ENCODE measurements at places on chromosomes 3 and 15.

DNA sequence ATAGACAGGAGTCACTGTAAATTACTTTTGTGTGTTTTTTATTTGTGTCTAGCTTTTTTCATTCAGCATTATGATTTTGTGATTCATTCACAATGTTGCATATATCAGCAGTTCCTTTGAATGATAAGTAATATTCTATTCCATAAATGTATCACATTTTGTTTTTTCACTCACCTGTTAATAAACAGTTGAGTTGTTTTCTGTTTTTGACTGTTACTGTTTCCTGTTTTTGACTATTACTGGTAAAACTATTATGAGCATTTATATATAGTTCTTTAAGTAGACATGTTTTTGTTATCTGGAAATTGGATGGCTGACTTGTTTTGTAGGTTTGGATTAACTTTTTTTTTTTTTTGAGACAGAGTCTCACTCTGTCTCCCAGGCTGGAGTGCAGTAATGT is 138.4 kb downstream of the RSRC1 start:
- no peak for DNase-seq

DNA sequence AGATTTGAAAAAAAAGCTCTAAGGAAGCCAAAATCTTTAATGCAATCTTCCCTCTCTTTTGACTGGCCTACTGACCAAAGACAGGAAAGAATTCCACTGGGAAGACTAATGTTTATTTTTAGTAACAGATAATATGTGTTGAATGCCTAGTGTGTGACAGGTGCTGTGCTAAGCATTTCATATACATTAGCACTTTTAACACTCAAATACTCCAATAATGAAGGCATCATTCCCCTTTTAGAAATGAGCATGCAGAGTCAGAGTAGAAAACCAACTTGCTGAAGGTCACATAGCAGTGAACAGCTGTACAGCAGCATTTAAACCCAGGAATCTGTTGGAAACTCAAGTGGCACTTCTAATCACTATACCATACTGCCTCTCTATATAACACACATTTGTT is 170.6 kb downstream of the MINAR1 start:
- no peak for DNase-seq

GRCh38 chr15:36323615-36324014 is 255.8 kb upstream of the CDIN1 start:
- DNase-seq = no peak

DNA sequence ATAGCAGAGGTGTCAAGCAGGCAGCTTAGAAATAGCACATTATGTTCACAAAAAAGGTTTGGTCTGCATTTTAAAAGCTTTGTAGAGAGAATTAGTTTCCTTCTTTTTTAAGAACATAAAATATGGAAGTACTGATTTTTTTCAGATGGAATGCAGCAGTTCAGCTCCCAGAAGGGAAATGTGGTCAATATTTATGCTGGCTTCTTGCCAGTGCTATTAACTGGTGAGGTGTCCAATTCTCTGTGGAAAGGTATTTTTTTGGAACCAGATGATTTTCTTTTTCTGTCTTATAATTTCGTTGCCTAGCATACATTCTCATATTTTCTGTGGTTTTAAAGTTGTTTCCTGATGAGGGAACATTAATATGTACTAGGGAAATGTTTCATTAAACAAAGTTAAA is 211.4 kb upstream of the ZNF385D start:
- DNase-seq = no peak

DNA sequence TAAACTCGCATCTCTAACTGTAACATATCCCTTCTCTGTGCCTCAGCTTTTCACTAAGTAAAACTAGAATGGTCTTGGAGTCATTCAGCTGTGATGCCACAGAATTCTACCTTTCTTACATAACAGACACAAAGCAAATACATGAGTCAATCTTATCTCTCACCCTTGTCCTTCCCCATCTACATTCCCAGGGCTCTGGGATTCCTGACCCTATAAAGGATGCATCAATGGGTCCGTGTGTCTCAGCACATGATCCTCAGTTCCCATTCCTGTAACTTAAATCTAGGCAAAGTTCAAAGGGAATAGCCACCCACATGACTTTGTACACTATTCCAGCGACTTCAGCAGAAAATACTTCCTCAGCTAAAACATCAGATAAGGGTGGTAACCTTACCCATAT is 11.8 kb upstream of the ARL8B start:
- DNase-seq = no peak

DNA sequence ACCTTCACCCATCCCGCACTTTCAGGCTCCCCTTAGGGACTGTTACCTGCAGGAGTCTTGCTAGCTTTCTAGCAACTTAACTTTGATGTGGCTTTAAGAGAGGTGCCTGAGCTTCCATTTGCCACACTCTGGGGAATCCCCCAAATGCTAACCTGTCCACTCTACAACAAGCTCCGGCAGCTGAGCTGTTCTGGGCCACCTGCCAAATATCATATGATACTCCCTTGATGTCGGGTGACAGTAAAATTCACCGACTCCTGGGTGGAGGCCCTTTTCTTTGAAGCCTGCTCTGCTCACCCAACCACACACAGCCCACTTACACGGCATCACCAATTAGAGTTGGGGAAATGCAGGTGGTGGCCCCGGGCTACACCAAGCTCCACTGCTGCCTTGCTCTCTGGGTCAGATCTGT is 38.0 kb upstream of the XCR1 start:
- DNase-seq = no peak

DNA sequence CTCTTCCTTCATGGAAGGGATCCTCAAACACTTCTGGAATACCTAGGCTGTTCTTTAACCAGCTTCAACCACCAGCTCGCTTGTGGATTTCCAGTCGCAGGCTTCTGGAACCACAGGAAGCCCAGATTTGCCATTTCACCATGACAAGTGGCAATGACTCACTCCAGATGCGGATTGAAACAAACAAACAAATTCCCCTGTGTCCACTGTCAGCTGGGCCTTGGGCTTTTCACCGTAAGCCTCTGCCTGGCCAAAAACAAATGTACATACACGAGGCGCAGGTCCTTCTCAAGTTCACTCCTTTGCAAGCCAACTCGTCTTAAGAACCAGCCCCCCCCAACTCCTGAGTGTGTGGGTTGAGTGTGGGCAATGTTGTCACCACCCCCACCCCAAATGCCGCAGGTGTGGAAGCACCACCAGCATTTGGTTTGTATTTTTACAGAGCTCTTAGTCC is 8.8 kb downstream of the BCL6 start:
- DNase-seq = no peak

GRCh38 chr3:174285242-174285864 is 573.8 kb upstream of the NAALADL2 start:
- DNase-seq = no peak

- DNase-seq = no peak
Measured at GRCh38 chr15:33374226-33374914, 63.6 kb downstream of the RYR3 start.

DNA sequence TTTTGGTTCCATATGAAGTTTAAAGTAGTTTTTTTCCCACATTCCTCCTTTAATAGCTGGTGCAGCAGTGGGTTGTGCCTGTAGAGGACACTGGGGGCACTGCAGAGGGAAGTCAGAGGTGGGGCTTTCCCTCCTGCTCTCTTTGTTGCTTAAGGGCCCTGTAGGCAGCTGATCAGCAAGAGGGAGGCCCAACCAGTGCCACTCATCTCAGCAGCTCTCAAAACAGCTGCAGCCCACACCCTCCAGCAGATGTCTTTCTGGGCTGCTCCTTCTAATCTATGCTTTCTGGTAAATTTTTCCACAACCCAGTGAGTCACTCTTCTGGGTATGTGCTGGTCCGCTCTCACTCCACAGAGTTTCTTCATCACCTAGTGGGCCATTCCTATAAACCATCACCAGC is 263.8 kb downstream of the FEZF2 start:
- no peak for DNase-seq

DNA sequence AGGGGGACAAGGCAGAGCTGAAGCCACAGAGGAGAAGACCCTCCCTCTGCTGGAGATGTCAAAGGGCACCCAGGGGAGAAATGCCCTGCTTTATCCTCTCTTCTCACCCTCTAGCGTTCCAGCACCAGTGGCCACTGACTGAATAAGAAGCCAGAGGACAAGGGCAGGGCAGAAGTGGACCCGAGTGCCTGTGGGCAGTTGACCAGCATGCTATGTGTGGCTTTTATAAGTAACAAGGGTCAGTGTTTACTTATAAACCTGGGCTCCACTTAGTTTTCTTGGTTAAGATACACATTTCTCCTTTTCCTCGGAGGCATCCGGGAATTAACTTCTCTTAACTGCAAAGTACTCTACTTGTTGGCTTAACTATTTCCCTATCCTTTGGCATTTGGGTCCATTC is 13.3 kb upstream of the HDAC11 start:
- DNase-seq = no peak

DNA sequence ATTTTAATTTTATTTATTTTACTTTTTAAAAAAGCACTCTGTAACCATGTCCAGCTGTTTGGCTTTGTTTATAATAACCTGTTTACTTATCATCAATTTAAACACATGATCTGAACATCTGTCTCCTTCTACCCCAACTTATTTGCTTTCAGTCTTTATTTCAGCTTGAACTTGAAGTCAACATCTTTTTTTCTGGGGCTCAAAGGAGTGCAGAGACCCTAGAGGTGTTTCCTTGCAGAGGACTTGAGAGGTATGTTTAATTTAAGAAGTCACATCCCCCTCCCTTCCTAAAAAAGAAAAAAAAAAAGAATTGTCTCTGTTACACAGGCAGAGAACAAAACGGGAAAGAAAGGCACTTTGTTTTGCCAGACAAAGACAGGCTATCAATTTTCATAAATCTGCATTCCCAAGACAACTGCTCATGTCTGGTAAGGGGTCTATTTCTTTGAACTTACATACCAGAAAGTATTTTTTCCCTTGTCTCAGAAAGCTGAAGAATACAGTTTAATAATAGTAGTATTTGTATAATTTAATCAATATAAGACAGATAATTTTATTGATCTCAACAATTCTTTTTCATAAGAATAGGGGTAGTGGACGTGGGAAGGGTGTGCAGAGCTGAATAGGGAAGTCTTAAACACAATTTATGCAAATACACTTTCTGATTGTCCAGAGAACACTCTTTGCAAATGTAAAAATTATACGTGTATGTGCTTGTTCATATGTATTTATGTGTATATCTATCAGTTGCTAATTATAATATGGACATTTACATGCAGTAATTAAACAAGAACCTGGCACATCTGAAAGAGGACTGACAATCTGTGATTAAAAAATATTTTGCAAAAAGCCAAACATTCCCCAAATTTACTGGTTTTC is 109.7 kb upstream of the PDZRN3 start:
- no peak for DNase-seq

DNA sequence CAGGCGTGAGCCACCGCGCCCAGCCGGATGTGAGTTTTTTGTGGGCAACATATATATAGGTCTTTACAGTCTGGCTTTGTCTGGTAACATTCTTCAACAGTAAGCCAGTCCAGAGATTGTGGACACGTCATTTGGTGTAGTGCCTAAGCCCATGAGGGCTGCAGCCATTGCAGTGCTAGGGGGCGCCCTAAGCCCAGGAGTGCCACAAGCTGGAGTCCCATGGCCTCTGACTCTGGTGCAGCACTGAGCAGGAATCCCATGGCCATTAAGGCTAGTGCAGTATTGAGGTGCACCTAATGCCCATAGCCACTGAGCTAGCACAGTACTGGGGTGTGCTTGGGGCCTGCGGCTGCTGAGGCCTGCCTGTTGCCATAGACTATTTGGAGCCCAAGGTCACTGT is 136.4 kb upstream of the NDN start:
- DNase-seq = no peak

- no peak for DNase-seq
Measured at GRCh38 chr3:159835126-159835525, 153.5 kb upstream of the IL12A start.

- DNase-seq = no peak
Measured at GRCh38 chr3:31953091-31953490, 28.0 kb downstream of the OSBPL10 start.

DNA sequence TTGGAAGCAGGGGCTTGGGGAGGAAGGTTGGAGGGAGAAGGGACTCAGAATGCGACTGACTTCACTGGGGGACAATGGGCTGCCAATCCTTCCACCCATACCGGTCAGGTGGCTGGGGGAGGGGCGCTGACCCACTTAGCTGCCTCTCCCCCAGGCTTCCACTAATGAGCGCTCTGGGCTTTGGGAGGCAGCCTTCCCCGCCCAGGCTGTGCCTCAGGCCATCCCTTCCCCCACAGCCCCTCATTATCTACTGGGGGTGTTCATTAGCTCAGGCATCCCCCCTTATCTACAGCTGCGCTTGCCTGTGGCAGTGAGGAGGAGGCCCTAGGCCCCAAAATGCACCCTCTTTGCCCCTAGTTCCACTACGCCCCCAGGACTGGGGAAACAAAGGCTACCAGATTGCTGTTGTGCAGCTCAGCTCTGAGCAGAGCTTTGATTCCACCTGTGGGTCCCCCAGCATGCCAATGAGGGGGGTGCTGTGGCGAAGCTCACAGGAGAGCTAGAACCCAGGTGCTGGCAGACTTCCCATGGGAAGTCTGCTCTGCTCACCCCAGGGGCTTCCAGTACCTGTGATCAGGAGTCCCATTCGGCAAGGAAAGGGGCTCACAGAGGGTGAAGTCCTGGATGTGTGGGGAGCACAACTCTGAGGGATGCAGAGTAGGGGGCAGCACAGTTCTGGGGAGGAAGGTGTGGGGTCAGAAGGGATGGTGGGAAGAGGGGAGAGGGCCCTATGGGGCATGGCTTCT is 29.4 kb upstream of the SEMA3F start:
- DNase-seq = no peak

DNA sequence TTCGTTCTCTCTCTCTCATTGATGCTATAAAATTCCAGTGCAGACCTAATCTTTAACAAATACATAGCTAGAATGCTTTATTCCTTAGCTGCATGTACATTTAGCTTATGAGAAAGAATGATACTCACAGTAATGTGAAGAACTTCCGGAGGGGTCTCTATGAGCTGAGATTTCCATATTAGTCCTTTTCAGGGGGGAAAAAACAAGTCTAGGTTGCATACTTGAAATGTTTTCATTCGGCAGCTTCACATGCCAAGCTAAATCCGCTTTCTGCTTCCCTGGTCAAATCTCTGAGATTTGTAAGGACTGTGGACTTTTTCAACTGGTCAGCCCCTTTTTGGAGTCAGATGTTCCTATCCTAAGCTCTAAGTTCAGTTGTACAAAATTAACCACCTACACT is 111.5 kb upstream of the COL8A1 start:
- no peak for DNase-seq

GRCh38 chr3:128367761-128368160 is 98.9 kb downstream of the DNAJB8 start:
- DNase-seq = no peak

DNA sequence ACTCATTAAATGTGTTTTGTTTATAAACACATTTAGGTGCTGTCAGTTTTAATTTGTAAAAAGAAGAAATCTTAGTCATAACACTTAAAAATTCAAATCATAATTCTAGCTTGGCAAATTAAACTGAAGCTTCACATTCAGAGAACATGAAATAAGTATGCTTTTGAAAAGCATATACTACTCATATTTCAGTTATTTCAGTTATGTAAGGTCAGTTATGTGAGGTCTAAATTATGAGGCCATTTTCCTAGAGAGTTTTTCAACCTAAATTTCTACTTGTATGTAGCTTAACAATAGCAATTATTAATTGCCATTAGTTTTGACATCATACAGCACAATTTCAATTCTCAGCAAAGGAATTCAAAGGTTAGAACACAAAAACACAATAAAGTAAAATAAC is 465.0 kb downstream of the PLOD2 start:
- no peak for DNase-seq

GRCh38 chr3:50194128-50194902 is 2.9 kb downstream of the GNAT1 start:
- DNase-seq = no peak

GRCh38 chr3:9399337-9399703 is 1.9 kb downstream of the SETD5 start:
- DNase-seq = no peak

Data from cortex of kidney (tissue), 1 donor.